ENCODE measurements at places on chromosomes 5 and 9. TPM values are rescaled to one million over a fixed set of nuclear protein-coding genes. Genes with fewer than 3 reads are reported as not detected.

DNA sequence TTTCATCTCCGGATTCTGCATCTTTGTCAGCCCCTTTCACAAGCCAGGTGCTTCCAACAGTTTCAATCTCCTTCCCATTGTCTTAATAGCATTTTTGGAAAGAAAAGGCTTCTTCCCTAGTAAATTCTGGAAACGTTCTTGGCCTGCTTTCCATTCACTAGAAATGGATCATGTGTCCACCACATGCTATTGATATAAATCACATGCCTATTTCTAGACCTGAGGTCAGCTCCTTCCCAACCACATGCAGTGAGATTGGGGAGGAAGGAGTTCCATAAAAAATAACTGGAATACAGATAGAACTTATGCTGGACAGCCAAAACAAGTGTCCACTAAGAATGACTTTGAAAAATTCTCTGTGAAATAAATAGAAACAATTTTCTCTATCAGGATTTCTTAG lies 181.6 kb upstream of the TMEM161B start:
- H3K27me3 ChIP-seq, result no peaks in the 10 kb centered on the region
- H3K36me3 ChIP-seq, result no peaks in the 10 kb centered on the region
- no peak overlapping the region for H3K27ac ChIP-seq
- no peak overlapping the region for H3K4me3 ChIP-seq

GRCh38 chr5:122221857-122222256 lies 90.2 kb upstream of the SNCAIP start:
- no peaks in the 10 kb centered on the region for H3K27me3 ChIP-seq
- DNase-seq, result no peak
- no peaks in the 10 kb centered on the region for H3K36me3 ChIP-seq
- H3K27ac ChIP-seq, result no peak overlapping the region

- H3K27me3 ChIP-seq, result no peaks in the 10 kb centered on the region
- H3K4me1 ChIP-seq, result peaks cover 13% of the 10 kb centered on the region
- no peak overlapping the region for H3K27ac ChIP-seq
Observed at GRCh38 chr9:2261421-2262103, 246.4 kb downstream of the SMARCA2 start.

DNA sequence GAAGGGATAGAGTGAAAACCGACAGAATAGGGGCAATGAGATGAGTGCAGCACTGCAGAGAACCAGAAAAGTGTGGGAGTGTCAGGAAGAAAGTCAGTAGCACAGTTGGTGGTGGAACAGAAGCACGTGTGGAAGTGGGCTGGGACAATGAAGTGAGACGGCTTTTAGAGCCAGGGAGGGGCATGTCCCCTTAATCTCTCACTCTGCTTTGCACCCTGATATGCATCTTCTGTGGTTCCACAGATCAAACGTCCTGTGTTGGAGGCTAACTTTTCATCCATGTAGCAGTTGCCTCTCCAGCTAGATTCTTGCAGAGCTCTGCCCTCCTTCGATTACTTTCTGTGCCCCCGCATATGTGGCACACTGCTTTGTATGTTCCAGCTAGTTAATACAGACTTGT lies 163.6 kb downstream of the DOCK8 start:
- DNase-seq, result no peak
- H3K4me3 ChIP-seq, result no peak overlapping the region
- H3K36me3 ChIP-seq, result peaks cover 7% of the 10 kb centered on the region
- no peaks in the 10 kb centered on the region for H3K27me3 ChIP-seq

DNA sequence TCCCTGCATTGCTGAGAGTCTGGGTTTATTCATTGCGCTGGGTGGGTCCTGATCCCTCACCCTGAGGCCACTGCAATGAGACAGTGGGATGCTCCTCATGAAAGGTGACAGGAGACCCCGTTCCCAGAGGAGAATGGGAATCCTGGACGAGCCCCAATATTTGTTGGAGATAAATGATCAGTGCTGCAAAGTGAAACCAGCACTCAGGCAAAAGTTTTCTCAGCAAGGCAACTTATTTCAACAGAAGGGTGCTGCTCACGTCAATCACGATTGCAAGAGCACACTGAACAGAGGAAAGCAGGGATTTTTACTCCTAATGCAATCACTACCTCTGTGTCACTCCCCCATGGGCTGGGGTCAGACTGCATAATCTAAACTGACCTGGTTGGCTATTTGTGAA lies 110.2 kb upstream of the MAMDC2 start:
- H3K27me3 ChIP-seq, result no peaks in the 10 kb centered on the region
- H3K36me3 ChIP-seq, result no peaks in the 10 kb centered on the region
- no peaks in the 10 kb centered on the region for H3K4me1 ChIP-seq
- DNase-seq, result no peak
- H3K27ac ChIP-seq, result no peak overlapping the region
- no peak overlapping the region for H3K4me3 ChIP-seq

GRCh38 chr9:33158843-33159776 lies 8.0 kb downstream of the B4GALT1 start:
- no peaks in the 10 kb centered on the region for H3K36me3 ChIP-seq
- peaks cover 88% of the 10 kb centered on the region for H3K4me1 ChIP-seq
- H3K27me3 ChIP-seq, result no peaks in the 10 kb centered on the region
- no peak overlapping the region for H3K4me3 ChIP-seq
- peak overlapping the region; percentile 98 for H3K27ac ChIP-seq
- peak; percentile 90 for DNase-seq

The ASPN gene
- 2.9 TPM for total RNA-seq

The LCN1 gene
- not detected for total RNA-seq

GRCh38 chr9:22742401-22742800 lies 295.8 kb downstream of the DMRTA1 start:
- H3K36me3 ChIP-seq, result no peaks in the 10 kb centered on the region
- no peak overlapping the region for H3K4me3 ChIP-seq
- no peaks in the 10 kb centered on the region for H3K4me1 ChIP-seq
- no peak overlapping the region for H3K27ac ChIP-seq

GRCh38 chr9:94767331-94768072 lies 41.0 kb downstream of the AOPEP start:
- peaks cover 12% of the 10 kb centered on the region for H3K4me1 ChIP-seq
- DNase-seq, result no peak
- H3K4me3 ChIP-seq, result no peak overlapping the region
- H3K27ac ChIP-seq, result no peak overlapping the region

DNA sequence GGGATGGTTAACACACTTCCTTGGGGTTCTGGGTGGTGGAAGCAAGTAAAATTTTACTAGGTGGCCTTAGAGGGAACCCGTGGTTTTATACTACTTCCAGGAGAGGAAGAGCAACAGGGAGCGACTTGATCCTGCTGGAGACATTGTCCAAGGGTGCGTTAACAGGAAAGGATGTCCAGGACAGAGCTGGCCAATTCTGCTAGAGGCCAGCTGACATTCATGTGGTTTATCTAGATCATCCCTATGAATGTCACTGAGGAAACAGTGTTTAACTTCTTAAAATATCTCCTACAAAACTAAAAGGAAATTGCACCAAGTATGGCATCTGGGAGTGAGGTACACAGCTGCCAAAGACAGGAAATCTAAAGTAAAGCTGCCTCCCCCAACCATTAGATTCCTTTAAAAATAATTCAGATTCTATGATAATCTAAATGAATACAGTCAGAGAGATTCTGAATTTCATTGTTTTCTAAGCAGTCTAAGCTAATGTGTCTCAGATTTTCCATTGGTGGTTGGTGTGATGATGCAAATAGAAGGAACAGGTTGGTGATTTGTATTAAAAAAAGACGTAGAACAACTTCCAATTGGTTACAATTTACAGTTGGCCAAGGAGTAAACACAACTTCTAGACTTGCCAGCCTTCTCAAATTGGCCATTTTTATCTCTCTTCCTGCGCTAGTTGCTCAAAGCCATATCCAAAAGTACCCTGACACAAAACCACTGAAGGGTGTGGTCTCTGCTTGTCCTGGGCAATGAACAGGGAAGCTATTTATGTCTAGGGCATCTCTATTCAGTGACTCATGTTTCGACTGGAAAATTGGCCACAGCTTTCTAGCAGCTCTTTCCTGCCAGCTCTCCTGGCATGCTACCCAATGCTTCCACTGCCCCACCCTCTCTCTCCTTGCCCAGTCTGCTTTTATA lies 574.7 kb upstream of the MEF2C start:
- H3K36me3 ChIP-seq, result no peaks in the 10 kb centered on the region
- no peak for DNase-seq
- H3K4me3 ChIP-seq, result no peak overlapping the region
- H3K4me1 ChIP-seq, result peaks cover 17% of the 10 kb centered on the region

The CDX1 gene
- total RNA-seq, result not detected
